ENCODE measurements at places on chromosomes 7 and 10.
A peak's percentile ranks its signal among the peaks of the same experiment; 100 is the strongest.

- DNase-seq = peak; percentile 82
Observed at GRCh38 chr7:140200061-140200989, 23.5 kb upstream of the KDM7A start.

DNA sequence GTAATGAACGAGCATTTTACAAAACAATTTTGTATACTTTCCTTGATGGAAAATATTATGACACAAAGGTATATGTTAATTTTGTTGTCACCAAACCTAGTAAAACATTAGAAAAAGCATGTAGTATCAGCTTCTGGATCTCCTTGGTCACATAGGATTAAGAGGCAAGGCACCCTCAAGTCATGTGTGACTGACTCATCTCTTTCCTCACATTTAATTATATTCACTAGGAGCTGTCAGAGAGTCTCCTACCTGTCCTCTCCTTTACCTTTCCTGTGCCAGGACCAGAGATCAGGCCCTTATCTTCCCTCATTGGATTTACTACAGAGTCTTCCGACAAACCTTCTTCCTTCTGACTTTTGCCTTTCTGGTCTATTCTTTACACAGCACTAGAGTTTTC, 111.3 kb upstream of the RPA3 start:
- DNase-seq = no peak

DNA sequence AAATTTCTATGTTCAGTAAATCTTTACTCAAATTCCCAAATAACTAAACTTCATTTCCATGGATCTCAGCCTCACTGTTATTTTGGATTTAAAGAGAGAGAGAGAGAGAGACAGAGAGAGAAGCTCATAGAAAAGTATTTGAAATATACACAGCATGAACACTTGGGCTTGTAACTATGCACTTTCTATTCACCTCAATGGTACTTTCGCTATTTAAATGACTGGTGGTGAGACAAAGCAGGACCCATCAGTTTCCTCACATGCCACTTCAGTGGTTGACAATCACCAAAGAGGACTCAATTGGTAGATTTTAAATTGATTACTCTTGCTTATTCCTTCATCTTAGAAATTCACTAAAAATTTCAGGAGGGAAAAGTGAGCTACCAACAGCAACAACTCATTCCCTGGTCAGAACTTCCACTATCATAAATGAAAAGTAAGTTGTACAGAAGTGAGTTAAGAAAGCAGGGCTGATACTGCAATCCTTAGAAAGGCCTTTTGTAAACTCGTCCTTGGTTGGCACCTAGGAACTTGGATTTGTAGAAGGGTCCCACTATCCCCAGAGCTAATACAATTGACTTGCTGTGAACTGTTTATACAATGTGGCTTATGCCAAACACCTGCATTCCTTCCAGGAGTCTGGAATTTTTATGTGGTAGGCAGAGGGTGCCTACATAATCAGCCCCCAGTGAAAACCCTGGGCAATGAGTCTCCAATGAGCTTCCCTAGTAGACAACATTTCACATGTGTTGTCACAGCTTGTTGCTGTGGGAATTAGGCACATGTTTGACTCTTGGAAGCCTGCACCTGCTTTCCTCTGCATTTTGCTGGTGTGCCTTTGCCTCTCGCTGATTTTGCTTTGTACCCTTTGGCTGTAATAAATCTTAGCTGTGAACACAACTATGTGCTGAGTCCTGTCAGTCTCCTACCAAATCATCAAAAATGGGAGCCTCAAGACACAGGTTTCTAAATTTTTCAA, 10.8 kb downstream of the ERLIN1 start:
- no peak for DNase-seq

DNA sequence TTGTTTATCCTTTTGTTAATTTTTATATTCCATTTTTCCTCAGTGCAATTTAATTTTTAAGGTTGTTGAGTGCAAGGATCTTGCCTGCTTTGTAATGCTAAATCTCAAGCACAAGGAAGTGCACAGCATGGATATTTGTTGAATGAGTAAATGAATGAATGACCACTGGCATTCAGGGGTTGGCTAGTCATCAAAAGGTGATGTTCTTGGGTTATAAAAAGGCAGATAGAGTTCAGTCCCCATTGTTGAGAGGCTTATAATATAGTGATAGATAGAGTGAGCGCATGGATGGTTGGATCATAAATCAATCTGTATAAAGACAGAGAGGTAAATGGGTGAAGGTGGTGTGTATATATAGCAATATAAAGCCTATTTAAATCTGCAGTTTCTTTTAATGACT, 193.2 kb upstream of the KLF6 start:
- no peak for DNase-seq

- peak; percentile 44 for DNase-seq
Observed at GRCh38 chr10:11167233-11167966, 149.7 kb downstream of the CELF2 start.

GRCh38 chr7:80629023-80629422, 9.4 kb upstream of the CD36 start:
- no peak for DNase-seq

DNA sequence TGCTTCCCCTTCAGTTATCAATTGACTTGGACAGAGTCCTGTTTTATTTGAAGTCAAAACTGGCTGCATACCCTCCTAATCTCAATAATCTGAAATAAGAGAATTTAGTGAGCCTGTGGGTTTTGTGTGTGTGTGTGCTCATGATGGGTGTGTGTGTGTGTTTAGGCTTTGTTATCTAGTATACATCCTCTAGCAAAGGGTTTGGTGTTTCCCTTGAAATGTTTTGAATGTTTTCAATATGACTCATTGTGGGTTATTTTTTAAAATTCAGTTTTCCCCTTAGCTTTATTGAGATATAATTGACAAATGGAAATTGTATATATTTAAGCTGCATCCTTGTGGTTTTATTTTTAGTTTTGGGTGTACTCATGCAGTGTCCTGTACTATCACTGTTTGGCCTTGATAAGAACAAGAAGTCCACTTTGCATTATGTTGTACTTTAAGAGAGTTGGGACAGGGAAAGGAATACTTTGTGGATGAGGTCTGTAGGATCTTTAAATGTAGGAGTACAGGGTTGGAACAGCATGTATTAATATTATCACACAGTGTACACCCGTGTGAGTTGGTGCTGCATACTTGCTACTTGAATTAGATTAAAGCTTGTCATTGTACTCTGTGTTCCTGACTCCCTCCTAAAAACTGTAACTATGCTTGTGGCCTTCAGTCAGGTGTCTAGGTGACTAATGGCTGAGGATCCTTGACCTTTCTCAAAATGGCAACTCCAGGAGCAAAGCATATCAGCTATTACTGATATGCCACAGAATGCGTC, 58.3 kb downstream of the VCL start:
- DNase-seq = peak; percentile 40

GRCh38 chr7:147659036-147659995, 931.2 kb upstream of the C7orf33 start:
- no peak for DNase-seq

- DNase-seq = peak; percentile 92
Observed at GRCh38 chr10:72637398-72637857, 11.5 kb upstream of the MICU1 start.

GRCh38 chr7:143345428-143345900, 17.0 kb downstream of the FAM131B start:
- peak; percentile 17 for DNase-seq

DNA sequence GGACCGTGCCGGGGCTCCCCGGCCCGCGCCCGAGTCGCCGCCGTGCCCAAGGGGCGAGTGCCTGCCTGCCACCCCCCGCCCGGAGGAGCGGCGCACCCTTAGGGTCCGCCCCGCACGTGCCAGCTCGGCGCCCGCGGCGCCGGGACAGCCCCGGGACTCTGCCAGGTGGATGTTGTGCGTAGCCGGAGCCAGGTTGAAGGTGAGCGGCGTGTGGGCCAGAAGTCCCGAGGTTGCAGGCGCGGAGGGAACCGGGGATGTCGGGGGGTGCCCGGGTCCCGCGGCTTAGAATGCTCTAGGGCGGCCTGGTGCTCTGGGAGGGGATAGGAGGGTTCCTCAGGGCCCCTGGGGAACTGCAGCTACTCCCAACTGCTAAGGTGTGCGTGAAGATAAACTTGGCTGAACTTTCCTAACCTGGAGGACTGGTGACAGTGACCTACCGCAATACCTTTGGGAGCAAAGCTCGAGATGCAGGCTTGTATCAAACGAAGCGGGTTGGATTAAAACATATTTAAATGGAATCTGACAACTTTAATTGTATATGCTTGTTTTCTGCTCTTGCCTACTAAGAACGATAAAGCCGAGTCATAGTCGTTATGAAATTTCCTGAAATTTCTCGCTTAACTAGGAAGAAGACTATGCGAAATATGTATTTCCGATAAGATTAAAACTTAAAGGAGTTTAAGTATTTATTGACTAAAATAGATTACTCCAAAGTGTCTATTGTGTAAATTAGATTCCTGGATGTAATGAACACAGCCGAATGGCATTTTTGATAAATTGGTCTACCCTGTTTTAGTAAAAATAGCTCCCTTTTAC, at the start of gene CUX1:
Gene CUX1 (plus strand): TSS at position 156 of the 816 bp plus-strand sequence. CDS start 14 bp downstream, at position 170.
- peak; percentile 40 for DNase-seq

DNA sequence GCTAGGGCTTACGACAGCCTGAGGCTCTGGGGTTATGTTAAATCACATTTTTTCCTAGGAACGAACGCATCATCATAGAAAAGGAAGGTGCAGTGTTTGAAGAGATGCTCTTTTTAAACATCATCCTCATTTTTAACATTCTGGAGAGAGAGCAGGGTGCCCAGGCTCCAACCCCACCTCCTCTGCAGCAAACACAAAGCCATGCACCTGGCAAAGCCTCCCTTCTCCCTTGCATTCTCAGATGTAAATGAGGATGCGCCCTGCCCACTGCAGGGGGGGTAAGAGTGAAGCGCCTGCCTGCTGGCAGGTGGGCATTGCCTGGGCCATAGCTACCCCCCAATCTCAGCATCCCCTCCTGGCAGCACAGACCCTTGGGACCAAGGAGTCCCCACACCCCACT, 92.4 kb downstream of the PTPRN2 start:
- DNase-seq = no peak

DNA sequence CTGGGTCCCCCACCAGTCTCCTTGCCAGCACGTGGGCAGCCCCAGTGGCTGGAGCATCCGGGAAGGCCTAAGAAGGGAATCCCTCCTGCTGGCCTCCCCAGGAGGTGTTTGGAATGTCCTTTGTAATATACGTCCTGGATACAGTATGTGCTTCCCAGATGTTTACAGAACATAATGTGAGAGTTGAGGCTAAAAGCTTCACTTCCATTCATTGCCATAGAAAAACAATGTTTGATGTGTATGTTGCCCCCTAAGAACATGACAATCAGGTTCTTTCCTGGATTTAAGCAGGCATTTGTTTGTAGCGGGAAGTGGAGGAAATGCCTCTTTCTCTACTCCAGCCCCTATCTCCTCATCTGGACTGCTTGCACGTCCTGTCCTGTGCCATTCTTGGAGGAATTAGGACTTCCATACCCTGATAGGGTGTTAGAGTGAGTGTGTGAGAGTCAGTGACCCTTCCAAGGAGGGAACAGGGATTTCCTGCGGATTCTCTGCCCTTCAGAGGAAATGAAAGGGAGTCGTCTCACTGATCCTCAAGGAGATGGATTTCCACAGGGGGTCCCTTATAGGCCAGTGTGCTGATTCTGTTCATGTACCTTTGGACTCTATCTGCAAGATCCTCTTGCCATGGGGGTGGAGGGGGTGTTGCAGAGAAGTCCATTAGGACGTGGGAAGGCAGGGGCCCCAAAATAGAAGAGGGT, 1.2 kb downstream of the IGFBP1 start:
- DNase-seq = no peak

- DNase-seq = no peak
Observed at GRCh38 chr10:91552274-91553095, 80.4 kb downstream of the PPP1R3C start.

- DNase-seq = no peak
Observed at GRCh38 chr7:105776068-105776790, 100.2 kb downstream of the ATXN7L1 start.

GRCh38 chr7:133051066-133051465, 30.8 kb downstream of the CHCHD3 start:
- no peak for DNase-seq

GRCh38 chr7:114784746-114785145, 137.1 kb upstream of the MDFIC start:
- DNase-seq = no peak

DNA sequence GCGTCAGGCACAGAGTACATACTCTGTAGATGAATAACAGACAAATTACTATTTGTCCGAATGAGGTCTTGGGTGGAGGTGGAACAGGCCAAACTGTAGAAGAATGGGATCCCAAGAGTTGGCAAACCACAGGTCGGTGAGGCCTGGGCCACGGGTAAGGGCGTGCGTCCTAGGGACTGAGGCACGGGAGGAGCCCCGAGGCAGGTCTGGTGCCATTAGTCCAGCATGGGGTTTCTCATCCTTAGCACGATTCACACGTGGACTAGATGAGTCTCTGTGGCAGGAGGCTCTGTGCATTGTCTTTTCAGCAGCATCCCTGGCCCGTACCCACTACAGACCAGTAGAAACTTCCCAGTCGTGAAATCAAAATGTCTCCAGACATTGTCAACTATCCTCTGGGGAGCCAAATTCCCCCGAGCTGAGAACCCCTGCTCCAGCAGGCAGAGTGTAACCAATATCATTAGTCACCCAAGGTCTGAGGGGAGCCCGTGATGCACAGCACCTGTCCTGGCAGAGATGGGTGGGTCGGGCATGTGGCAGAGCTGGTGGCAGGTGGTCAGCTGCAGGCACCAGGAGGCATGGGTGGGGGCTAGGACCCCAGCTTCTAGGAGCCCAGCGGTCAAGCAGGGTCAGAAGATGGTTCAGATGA, 61.3 kb downstream of the COL13A1 start:
- DNase-seq = no peak

DNA sequence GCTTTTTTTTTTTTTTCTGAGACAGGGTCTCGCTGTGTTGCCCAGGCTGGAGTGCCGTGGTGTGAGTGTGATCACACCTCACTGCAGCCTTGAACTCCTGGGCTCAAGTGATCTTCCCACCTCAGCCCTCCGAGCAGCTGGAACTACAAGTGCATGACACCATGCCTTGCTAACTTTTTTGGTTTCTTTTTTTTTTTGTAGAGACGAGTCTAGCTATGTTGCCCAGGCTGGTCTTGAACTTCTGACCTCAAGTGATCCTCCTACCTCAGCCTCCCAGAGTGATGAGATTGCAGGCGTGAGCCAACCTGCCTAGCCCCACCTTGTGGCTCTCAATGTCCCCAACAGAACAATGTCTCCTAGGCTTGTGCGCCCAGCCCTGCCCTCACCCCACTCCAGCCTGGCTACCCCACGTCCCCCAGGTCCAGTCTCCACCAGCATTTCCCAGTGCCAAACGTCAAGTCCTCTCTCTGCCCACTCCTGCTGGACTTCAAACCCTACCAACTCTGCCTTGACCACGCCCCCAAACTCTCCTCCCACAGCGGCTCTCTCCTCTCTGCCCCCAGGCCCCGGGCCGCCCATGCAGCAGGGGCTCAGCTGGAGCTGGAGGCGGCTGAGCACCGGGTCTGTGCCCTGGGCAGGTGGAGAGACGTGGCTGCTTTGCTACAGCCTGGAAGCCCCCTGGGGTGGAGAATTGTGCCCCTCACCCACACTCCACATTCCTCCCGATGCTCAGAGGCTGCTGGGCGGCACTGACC, 18.9 kb downstream of the BHLHA15 start:
- DNase-seq = no peak
